ENCODE measurements at places on chromosomes 7 and 10.

DNA sequence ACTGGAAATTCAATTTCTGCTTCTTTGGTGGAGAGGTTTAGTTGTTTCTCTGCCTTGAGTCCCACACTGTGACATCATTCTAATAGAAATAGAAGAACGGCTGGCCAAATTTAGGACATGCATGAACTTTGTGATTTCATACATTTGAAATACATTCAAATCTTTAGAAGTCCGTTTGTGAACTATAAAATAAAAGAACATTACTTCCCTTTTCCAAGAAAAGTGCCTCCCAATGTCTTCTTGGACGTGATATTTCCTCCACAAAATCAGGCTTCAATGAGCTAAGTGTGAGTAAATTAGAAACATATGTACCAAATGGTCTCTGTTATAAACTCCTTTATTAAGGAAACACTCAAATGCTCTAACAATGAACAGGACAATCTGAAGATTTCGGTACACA lies 314.5 kb upstream of the AKR1E2 start:
- DNase-seq: no peak

DNA sequence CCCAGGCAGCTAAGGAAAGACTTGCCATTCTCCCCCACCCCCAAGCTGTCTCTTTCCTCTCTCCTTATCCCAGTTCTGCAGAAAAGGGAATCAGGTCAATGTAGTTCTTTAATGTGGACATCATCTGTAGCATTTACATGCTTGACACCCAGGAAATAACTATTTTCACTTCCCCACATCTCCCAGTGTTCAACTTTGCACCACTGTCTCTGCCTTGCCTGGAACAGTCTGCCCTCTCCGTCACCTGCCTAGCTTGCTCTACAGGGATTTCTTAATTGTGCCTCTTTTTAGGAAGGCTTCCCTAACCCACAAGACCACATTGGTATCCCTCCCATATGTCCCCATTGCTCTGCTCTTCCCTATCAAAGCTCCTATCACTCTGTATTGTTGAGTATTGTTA lies 45.9 kb upstream of the TOMM7 start:
- no peak for DNase-seq

GRCh38 chr10:124094419-124094785 lies 1.0 kb upstream of the CHST15 start:
- no peak for DNase-seq

GRCh38 chr10:108052981-108053380 lies 888.5 kb upstream of the SORCS1 start:
- DNase-seq: no peak

- DNase-seq: no peak
Measured at GRCh38 chr10:11525503-11525902, 85.9 kb downstream of the USP6NL start.

DNA sequence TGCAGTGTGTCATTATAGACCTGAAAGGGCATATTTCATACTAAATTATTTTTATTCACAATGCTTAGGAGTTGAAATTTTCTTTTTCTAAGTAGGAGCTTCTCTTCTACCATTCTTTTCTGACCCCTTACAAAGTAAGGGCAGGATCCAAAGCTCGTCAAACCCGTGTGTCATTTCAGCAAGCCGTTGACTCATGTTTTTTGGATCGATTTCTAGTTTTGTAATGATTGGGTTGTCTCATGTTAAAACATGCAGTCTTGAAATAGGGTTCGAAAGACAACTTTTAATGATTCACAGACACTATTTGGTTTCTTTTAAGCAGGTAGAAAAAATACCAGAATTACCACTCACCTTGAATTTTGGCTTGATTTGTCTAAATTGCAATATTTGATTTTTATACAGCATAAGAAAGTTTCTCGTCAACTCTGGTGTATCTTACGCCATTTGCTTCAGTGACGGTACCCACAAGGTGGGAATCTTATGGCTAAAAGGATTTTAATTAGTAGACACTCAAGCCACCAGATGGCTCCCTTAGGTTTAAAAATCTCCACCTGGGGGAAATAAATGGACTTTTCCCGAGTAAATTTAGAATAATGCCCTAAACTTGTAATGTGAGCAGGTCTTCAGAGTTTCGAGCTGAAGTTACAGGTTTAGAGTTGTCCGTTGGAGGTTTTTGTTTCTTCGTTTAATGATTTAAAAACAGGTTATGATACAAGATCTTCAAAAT lies 283.4 kb downstream of the CCDC3 start:
- no peak for DNase-seq

DNA sequence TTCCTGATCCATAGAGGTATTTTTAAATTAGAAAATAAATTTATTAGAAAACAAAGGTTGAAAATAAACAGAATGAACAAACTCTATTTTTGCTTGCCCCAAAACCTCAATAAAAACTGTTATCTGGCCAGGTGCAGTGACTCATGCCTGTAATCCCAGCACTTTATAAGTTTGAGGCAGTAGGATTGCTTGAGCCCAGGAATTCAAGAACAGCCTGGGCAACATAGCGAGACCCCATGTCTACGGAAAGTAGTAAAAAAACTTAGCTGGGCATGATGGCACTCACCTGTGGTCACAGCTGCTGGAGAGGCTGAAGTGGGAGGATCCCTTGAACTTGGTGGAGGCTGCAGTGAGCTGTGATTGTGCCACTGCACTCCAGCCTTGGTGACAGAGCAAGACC lies 10.3 kb downstream of the SLK start:
- DNase-seq: no peak

DNA sequence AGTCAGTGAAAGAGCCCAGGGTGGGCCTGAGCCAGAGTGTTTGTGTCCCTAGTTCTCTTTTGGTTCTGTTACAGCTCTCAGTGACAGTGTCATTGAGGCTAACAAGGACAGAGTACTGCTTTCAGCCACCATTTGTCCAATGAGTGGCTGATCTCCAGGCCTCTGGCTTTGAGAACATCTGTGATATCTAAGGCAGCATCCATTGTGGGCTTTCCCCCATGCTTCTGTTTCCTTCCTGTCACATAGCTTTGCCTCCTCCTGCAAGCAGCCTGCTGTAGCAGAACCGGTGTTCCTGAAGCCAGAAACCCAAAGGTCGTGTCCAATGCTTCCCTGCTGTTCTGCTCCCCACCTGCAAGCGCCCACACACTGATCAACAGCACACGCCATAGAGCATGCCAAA lies 68.4 kb downstream of the IKZF1 start:
- DNase-seq: no peak

GRCh38 chr10:35910234-35910633 lies 268.1 kb upstream of the FZD8 start:
- no peak for DNase-seq

GRCh38 chr10:16891375-16892313 lies 74.4 kb upstream of the RSU1 start:
- DNase-seq: no peak

GRCh38 chr7:117807676-117808075 lies 65.6 kb downstream of the CTTNBP2 start:
- peak; percentile 39 for DNase-seq

DNA sequence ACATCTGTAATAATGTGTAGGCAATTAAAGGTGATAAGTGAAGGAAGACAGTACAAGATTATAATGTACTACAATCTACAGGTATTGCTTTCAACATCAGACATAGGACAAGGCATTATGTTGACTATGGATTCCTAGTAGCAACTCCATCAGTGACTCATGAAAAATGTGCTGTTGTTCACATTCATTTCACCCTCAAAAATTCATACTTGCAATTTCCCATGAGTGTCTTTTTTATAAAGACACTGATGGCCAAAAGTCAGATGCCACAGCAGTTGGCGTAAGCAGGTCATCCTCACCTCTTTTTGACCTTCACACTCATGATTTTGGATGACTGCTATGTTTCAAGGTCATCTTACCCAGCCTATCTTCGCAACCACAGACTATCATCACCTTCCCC lies 100.0 kb upstream of the AMPH start:
- no peak for DNase-seq

DNA sequence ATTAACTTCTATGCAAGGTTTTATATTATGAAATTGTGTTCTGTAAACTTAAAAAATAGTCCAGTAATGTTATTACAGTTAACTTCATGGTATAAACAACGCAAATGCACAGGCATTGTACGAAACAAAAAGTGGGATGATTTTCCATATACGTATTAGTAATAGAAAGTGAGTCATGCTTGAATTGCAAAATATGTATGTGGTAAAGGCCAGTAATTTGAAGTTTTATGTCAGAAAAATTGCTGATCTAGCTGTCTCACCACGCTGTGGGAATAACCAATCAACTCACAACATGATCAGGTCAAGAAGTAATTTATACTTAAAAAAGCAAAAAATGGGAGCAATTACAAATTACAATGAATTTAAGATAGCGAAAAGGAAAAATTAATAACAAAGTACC lies 37.0 kb upstream of the GLI3 start:
- no peak for DNase-seq

DNA sequence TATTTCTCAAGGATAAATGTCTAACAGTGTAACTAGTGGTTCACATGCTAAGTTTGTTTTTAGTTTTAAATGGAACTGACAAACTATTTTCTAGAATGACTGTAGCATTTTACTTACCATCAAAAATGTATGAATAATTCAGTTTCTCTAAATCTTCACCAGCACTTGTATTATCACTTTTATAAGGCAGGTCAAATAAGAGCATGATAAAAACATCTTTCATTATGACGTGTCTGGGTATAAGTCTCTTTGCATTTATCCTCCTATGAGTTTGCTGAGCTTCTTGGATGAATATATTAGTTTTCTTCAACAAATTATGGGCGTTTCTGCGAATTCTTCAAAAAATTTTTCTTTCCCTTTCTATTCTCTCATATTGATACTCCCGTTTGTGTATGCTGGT lies 19.9 kb downstream of the ZNF33B start:
- DNase-seq: no peak

DNA sequence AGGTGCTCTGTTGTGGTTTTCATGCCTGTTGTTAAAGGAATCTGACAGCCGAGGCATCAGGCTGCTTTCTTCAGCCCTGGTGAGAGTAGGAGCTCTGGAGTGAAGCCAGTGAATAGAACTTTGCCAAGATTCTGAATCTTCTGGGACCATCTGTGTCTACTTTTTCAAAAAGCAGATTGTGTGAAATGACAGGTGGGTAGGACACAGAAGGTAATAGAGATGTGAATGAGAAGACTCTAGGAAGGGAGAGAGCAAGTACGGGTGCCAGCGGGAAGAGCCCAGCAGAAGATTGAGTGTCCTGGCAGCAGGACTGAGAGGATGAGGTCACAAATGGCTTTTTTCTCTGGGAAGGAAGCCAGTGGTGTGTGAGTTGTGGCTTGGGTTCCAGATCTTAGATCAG lies 429.2 kb downstream of the SDK1 start:
- DNase-seq: no peak

DNA sequence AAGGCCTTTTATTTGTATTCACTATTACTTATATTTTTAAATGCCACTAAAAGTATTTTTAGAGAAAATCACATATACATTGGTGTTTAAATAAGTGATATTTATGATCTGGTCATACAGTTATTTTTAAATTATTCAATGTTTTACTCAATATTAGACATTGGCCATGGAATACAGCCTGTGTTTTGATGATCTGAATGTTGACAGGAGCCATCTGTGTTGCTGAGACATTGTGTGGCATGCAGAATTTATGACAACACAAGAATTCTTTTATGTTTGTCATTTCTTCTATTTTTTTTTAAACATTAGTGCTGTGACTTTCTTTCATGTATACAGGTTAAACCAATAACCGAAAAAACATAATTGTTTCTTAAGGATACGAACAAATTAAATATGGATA lies 156.2 kb downstream of the CCSER2 start:
- DNase-seq: no peak

GRCh38 chr10:83871187-83872081 lies 267.9 kb upstream of the GHITM start:
- peak; percentile 49 for DNase-seq

- no peak for DNase-seq
Measured at GRCh38 chr7:29375641-29376562, 181.3 kb downstream of the CHN2 start.
